NCI-H2081 (cell line): ENCODE measurements at places on chromosomes 16 and 17.
A peak's percentile ranks its signal among the peaks of the same experiment; 100 is the strongest.

DNA sequence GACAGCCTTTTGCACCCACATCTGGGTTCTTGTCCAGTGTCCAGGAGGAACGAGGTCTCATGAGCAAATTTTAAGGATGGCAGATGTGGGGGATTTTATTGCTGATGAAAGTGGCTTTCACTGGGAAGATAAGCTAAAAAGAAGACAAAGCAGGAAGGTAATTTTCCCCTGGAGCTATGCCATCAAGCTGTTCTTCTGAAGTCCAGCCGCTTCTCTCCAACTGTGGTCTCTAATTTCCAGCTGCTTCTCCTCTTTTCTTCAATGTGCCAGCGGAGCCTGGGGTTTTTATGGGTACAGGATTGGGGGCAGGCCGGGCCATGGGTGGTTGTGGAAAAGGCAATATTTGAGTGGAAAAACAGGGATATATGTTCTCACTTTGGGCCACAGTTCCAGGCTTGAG is 430.8 kb downstream of the WWOX start:
- DNase-seq: no peak

- no peak for DNase-seq
These were observed 14.6 kb upstream of the CIBAR2 start for GRCh38 chr16:85126705-85127378.

GRCh38 chr17:48393283-48393682 is 36.7 kb downstream of the SKAP1 start:
- no peak for DNase-seq

- DNase-seq: no peak
These were observed 2.2 kb upstream of the ATF7IP2 start for GRCh38 chr16:10383626-10384025.

GRCh38 chr17:56292578-56292977 is 139.3 kb downstream of the ANKFN1 start:
- no peak for DNase-seq

GRCh38 chr17:72510351-72511016 is 389.7 kb downstream of the SOX9 start:
- DNase-seq: no peak

DNA sequence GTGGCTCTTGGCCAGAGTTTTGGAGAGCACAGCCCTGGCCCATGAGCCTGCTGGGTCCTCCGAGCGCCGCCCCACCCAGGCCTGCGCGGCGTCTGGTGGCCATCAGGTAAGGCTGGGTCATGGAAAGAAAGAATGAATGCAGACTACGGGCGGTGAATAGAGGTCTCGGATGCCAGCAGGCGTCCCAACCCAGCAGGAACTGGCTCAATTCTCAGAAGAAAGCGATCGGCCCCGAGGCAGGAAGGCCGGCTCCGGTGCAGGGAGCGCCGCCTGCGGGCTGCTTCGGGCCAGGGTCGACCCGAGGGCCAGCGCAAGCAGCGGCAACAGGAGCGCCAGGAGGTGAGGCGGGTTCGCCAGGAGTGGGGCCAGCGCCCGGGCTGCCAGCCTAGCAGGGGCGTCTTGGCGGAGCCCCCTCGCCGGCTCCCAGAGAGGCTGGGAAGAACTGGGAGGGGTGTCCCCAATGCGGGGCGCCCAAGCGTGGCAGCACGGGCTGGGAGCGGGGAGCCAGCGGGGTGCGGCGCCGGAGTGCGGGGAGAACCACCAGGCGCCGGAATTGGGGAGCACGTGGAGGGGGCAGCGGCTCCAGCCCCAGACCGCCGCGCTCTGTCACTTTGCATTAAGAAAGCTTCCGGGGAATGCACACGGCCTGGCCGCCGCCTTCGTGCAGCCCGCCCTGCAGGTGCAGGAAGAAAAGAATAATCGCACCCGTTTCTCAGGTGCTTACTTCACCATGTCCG is 7.1 kb upstream of the TMC5 start:
- DNase-seq: peak; percentile 28
